ENCODE measurements at places on chromosomes 3 and 15. TPM values are rescaled to one million over a fixed set of nuclear protein-coding genes. Genes with fewer than 3 reads are reported as not detected.

A4GNT gene
- not detected for total RNA-seq

GPR149 gene
- not detected for total RNA-seq

NR1D2 gene
- total RNA-seq: 97.7 TPM

CFAP100 gene
- total RNA-seq: not detected

CA12 gene
- not detected for total RNA-seq

FAM98B gene
- 39.5 TPM for total RNA-seq

- H3K4me1 ChIP-seq: no peaks in the 10 kb centered on the region
- H3K27ac ChIP-seq: no peak overlapping the region
- H3K4me3 ChIP-seq: no peak overlapping the region
Observed at GRCh38 chr3:119555309-119555735, 4.1 kb downstream of the CD80 start.

DNA sequence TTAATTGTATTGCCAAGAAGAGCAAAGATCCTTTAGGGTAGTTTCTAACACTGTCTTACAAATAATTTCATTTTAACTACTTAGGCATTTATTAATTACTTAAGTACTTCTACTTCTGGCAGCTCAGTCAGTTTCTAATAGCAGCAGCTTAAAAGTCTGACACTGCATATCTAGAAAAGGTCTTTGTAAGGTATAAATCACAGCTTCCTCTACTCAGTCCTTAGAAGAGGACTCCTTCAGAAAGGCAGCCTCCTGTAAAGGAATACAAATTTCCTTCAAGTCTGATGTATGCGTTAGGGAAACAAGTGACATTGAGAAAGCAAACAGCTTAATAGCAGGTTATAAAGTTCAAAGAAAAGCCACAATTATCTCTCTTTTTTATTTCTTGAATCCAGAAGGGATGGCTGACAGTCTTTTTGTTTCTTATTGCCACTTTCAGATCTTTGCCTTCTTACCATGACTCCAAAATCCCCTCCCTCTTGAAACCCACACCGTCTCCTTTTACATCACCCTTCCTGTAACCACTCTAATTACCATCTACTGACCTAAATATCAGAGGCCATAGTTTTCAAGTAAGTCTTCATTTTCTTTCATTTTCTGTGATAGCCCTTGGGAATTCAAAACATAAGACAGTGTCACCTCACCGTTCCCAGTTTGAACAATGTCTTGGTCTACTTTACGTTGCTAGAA, 109.5 kb downstream of the CGGBP1 start:
- no peak for DNase-seq
- H3K4me1 ChIP-seq: no peaks in the 10 kb centered on the region
- no peak overlapping the region for H3K4me3 ChIP-seq
- no peaks in the 10 kb centered on the region for H3K36me3 ChIP-seq
- H3K27me3 ChIP-seq: no peaks in the 10 kb centered on the region
- H3K27ac ChIP-seq: no peak overlapping the region

GRCh38 chr15:63145426-63145825, 11.9 kb downstream of the RPS27L start:
- H3K36me3 ChIP-seq: peaks cover 14% of the 10 kb centered on the region
- no peaks in the 10 kb centered on the region for H3K27me3 ChIP-seq
- DNase-seq: no peak
- no peaks in the 10 kb centered on the region for H3K4me1 ChIP-seq
- no peak overlapping the region for H3K27ac ChIP-seq

- H3K4me3 ChIP-seq: no peak overlapping the region
- no peak for DNase-seq
- H3K36me3 ChIP-seq: no peaks in the 10 kb centered on the region
- H3K27me3 ChIP-seq: peaks cover 3% of the 10 kb centered on the region
Observed at GRCh38 chr3:50850639-50851511, 176.1 kb downstream of the DOCK3 start.

DNA sequence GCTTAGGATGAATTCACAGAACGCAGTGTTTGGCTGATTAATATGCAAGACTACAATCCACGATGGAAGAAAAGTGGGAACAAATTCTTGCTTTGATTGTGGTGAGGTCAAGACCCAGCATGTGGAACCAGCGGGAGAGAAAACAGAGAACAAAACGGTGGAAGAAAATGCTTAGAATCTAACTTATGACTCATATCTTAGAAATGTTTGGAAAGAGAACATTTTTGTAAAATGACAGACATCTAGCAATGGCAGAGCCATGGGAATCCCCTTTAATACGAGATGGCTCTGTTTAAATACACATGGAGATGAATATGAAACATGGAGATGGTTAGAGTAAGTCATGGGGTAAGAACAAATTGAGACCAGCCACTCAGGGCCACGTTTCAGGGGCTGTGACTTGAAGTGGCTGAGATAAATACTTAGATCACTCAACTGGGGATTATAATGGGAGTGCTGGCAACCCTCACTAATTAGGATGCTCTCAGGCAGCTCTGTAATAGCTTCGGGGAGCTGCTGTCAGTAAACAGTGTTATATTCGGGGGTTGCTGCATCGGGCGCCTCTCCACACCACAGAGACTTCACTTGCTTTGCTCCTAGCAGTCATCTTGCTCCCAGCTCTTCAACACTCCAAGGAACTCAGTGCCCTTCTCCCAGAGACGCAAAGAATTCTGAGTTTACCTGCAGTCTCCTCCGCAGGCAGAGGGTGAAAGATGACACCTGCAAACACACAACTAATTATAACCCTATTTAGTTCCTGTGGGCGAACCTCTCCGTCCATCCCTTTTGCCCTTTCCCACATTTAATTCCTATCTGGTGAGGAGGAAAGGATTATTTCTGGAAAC, 68.0 kb upstream of the ONECUT1 start:
- H3K27ac ChIP-seq: no peak overlapping the region
- DNase-seq: no peak
- no peak overlapping the region for H3K4me3 ChIP-seq
- H3K4me1 ChIP-seq: no peaks in the 10 kb centered on the region
- no peaks in the 10 kb centered on the region for H3K36me3 ChIP-seq

- no peak overlapping the region for H3K27ac ChIP-seq
- no peaks in the 10 kb centered on the region for H3K27me3 ChIP-seq
Observed at GRCh38 chr3:81245043-81245442, 516.4 kb downstream of the GBE1 start.

DNA sequence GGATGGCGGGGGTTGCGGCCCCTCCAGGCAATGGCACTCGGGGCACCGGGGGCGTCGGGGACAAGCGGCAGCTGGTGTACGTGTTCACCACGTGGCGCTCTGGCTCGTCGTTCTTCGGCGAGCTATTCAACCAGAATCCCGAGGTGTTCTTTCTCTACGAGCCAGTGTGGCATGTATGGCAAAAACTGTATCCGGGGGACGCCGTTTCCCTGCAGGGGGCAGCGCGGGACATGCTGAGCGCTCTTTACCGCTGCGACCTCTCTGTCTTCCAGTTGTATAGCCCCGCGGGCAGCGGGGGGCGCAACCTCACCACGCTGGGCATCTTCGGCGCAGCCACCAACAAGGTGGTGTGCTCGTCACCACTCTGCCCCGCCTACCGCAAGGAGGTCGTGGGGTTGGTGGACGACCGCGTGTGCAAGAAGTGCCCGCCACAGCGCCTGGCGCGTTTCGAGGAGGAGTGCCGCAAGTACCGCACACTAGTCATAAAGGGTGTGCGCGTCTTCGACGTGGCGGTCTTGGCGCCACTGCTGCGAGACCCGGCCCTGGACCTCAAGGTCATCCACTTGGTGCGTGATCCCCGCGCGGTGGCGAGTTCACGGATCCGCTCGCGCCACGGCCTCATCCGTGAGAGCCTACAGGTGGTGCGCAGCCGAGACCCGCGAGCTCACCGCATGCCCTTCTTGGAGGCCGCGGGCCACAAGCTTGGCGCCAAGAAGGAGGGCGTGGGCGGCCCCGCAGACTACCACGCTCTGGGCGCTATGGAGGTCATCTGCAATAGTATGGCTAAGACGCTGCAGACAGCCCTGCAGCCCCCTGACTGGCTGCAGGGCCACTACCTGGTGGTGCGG, 1.9 kb downstream of the CHST2 start:
- peaks cover 29% of the 10 kb centered on the region for H3K4me1 ChIP-seq
- H3K27me3 ChIP-seq: no peaks in the 10 kb centered on the region
- DNase-seq: peak; percentile 74
- peak overlapping the region; percentile 95 for H3K4me3 ChIP-seq

- H3K36me3 ChIP-seq: no peaks in the 10 kb centered on the region
- peak overlapping the region; percentile 19 for H3K4me3 ChIP-seq
- peak; percentile 11 for DNase-seq
- H3K4me1 ChIP-seq: peaks cover 58% of the 10 kb centered on the region
- peak overlapping the region; percentile 99 for H3K27ac ChIP-seq
Observed at GRCh38 chr15:44727485-44728231, 8.7 kb upstream of the TRIM69 start.

- peak; percentile 73 for DNase-seq
- H3K27me3 ChIP-seq: no peaks in the 10 kb centered on the region
- H3K4me1 ChIP-seq: no peaks in the 10 kb centered on the region
- no peak overlapping the region for H3K4me3 ChIP-seq
Observed at GRCh38 chr3:189041482-189042090, 130.2 kb upstream of the TPRG1 start.

DNA sequence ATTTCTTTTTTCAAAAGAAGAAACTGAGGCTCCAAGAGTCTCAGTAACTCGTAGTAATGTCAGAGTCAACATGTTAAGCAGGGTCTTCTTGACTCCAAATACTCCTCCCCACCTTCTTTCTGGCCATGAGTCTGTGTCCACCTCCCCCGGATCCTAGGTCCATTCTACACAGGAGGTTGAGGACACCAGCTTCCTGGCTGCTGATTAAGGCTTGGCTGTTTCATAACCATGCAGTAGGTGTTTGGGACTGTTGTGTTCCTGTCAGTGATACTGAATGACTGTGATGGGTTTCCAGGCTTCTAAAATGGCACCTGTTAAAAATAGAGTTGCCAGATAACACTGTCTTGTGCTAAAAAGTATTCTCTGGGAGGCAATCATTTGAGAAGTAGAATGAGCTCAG, 130.8 kb upstream of the IL12A start:
- no peaks in the 10 kb centered on the region for H3K36me3 ChIP-seq
- H3K27ac ChIP-seq: no peak overlapping the region
- H3K27me3 ChIP-seq: no peaks in the 10 kb centered on the region
- H3K4me3 ChIP-seq: no peak overlapping the region

DNA sequence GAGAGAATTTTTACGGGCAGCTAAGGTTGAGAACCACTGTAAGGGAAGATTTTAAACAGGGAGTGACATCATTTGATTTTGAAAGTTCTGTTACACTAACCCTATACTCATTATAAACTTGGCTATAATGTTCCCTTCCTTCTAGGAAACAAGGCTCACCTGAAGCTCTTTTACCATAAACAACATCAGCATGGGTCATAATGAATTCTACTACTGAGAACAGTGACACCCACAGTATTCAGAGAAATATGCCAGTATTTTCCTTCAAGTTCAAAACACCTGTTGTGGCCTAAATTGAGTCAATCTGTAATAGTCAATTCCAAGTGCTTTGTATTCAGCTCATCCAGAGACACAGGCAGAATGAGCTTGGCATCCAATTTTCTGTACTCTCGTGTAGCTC, 175.3 kb upstream of the STT3B start:
- DNase-seq: no peak
- no peaks in the 10 kb centered on the region for H3K4me1 ChIP-seq
- H3K27ac ChIP-seq: no peak overlapping the region
- no peaks in the 10 kb centered on the region for H3K27me3 ChIP-seq
- no peaks in the 10 kb centered on the region for H3K36me3 ChIP-seq
- H3K4me3 ChIP-seq: no peak overlapping the region

DNA sequence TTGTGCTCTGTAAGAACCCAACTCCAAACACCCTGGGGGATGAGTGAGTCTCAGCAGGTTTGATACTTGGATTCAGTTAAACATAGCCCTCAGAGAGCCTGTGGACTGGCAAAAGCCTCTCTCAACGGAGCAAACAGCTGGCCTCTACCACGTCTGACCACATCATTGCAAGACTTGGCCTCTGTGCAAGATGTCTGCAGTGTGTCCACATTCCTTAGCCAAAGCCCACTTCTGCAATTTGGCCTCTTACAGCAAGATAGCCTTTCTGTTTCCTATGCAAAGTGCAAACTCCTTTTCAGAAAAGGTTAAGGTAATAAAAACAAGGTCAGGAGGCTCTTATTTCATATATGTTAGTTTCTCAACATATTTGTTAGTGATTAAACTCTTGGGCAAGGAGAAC, 27.9 kb downstream of the FBN1 start:
- H3K36me3 ChIP-seq: no peaks in the 10 kb centered on the region
- no peaks in the 10 kb centered on the region for H3K27me3 ChIP-seq
- no peak for DNase-seq
- no peak overlapping the region for H3K27ac ChIP-seq
- no peak overlapping the region for H3K4me3 ChIP-seq

GRCh38 chr3:119483101-119483500, 14.3 kb downstream of the POGLUT1 start:
- no peak overlapping the region for H3K4me3 ChIP-seq
- no peaks in the 10 kb centered on the region for H3K27me3 ChIP-seq
- no peaks in the 10 kb centered on the region for H3K4me1 ChIP-seq
- no peak for DNase-seq
- no peak overlapping the region for H3K27ac ChIP-seq

DNA sequence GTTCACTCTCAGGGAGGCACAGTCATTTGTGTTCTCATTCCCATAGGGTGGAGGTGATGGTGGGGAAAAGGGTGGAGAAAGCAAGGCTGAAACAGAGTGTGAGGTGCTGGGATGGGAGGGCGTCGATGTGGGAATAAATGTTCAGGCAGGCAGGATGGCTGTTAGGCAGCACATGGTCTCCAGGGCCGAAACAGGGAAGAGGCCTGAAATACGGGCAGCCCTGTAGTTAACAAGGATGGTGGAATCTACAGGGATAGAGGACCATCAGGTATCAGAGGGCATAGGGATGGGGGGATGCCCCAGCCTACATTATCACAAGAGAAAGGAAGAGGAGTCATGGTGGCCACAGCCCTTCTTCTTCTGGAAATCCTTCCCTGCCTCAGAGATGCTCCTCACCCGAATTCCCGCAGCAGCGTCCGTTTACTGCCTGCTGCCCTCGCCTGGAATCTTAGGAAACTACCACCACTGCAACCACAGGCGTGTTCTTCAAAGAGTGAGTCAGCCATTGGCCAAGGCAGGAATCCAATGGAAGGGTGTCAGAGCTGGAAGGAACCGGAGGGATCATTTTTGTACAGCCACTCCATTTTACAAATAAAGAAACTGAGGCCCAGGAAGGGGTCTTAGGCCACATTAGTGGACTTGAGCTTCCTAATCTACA, 49.7 kb upstream of the POMGNT2 start:
- H3K4me1 ChIP-seq: peaks cover 11% of the 10 kb centered on the region
- no peaks in the 10 kb centered on the region for H3K27me3 ChIP-seq
- DNase-seq: no peak
- H3K36me3 ChIP-seq: no peaks in the 10 kb centered on the region
- no peak overlapping the region for H3K4me3 ChIP-seq

- H3K4me1 ChIP-seq: peaks cover 15% of the 10 kb centered on the region
- no peaks in the 10 kb centered on the region for H3K36me3 ChIP-seq
- H3K4me3 ChIP-seq: no peak overlapping the region
- H3K27ac ChIP-seq: peak overlapping the region; percentile 41
- no peaks in the 10 kb centered on the region for H3K27me3 ChIP-seq
Observed at GRCh38 chr3:172536993-172537419, 13.8 kb upstream of the TNFSF10 start.

- peaks cover 5% of the 10 kb centered on the region for H3K4me1 ChIP-seq
- DNase-seq: no peak
- no peaks in the 10 kb centered on the region for H3K27me3 ChIP-seq
- H3K27ac ChIP-seq: no peak overlapping the region
- H3K4me3 ChIP-seq: no peak overlapping the region
- no peaks in the 10 kb centered on the region for H3K36me3 ChIP-seq
Observed at GRCh38 chr3:182986021-182986420, 5.7 kb upstream of the DCUN1D1 start.

All from naive thymus-derived CD4-positive, alpha-beta T cell (primary cell).